ENCODE measurements at places on chromosomes 3 and 15.

GRCh38 chr3:44265815-44266214 lies 24.1 kb downstream of the TOPAZ1 start:
- DNase-seq = no peak

- no peak for DNase-seq
These were observed 656 bp downstream of the CD47 start for GRCh38 chr3:108090049-108090700.

- DNase-seq = no peak
These were observed 223.8 kb downstream of the ADAMTS9 start for GRCh38 chr3:64463981-64464380.

GRCh38 chr15:83446904-83447709 lies at the start of gene SH3GL3:
TSS of gene SH3GL3 (plus strand) at chr15:83447341. CDS start at chr15:83447534, 193 bp downstream.
- no peak for DNase-seq

DNA sequence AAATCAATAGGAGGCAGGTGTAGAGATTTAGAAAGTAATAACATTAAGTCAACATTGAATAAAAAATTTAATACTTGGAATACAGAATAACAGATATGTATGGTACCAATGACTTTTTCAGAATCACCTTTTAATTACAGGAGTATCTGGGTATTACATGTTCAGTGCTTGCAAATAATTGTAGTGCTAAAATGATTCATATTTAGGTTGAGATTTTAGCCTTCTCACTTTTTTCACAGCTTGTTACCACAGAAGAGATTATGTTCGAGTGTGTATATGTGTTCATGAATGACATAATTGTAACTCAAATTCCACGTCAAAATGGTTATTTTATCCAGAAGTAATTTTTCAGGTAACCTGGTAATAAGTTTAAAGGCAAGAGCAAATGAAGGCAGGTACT lies 187.9 kb upstream of the TBL1XR1 start:
- no peak for DNase-seq

DNA sequence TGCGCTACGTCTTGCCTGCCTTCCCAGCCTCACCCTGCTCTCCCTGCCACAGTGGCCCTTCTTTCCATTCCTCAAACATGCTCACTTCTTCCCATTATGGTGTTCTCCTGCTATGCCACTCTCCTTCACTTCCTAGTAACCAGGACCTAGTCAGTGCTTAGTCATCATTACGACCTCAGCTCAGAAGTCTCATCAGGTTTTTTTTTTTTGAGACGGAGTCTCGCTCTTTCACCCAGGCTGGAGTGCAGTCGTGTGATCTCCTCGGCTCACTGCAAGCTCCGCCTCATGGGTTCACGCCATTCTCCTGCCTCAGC lies 149.5 kb downstream of the GREM1 start:
- DNase-seq = no peak

- DNase-seq = no peak
These were observed 23.2 kb downstream of the ZBED2 start for GRCh38 chr3:111571907-111572460.

DNA sequence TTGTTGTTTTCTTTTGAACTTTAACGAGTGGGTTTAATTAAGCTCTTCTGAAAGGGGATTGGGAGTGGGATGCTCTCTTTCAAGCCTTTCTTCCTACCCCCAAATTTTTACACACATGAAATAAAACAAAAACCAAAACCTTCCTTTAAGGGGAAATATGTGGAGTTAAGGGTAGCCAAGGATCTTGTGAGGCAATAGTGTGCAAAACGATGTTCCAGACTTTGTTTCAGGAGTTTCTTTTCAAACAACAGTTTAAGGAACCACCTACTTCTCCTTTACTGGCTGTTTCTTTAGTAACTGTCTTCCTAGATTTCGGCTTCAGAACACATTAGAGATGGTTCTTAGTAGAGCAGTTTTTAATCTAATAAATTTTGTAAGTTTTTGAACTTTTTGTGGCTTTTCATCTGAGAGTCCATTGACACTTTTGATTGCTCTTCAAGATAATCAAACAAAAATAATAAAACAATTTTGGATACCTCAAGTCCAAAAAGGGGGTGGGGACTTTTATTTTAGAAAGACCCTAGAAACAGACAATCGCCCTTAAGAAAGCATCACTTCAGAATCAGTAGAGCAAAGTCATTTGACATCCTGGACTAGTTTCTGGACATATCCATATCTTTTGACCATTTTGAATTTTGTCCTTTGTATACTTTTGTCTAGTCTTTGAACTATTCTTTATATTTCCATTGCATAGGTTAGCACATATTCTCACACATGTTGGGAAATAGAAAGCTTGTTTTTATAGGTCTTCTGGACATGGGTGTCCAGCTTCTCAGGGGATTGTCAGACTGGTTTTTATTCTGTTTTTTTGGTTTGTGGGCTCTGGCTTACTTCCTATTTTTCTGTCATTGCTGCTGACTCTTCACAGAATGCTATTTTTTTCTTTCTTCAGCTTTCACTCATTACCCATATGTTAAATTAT lies 6.0 kb downstream of the DIPK2A start:
- no peak for DNase-seq

DNA sequence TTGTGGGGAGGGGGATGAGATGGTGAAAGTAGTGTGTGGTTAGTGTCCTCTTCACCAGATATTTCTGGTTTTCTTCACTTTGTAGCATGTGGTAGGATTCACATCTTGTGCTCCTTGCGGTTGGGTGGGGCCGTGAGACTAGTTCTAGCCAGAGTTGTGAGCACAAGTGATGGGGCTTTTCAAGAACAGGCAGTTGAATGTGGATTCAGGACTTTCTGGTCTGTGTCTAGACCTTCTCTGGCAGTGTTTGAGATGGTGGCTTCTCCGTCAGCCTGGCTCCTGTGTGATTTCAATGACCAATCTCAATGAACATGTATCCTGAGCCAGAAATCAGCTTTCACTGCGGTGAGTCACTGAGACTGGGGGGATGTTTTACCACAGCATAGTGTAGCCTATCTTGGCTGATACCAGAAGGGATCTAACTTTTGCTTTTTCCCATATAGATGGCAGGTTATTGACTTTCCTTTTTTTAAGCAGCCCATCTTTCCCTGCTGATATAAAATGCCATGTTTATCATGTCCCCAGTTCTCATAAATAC lies 82.6 kb downstream of the RPLP1 start:
- no peak for DNase-seq

GRCh38 chr3:14410503-14411165 lies 8.2 kb downstream of the SLC6A6 start:
- DNase-seq = no peak

DNA sequence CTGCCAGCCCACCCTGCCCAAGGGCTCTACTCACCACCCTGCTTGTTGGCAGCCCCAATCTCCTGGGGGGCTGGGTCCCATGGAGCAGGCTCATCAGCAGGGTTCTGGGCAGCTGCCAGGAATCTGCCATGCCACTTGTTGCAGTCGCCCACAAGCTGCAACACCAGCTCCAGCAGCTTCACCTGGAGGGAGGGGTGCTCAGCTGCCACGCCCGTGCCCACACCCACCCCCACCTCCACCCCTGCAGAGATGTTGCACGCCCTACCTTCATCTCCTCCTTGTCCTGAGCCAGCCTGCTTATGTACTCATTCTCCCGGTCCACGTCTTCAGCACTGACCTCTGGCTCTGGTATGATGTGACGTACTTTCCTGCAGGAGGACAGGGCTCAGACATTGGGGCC lies 77.9 kb upstream of the C2CD4B start:
- DNase-seq = no peak

GRCh38 chr15:41603941-41604911 lies 45.2 kb downstream of the TYRO3 start:
- no peak for DNase-seq

GRCh38 chr3:95277613-95278012 lies 1214.8 kb downstream of the NSUN3 start:
- no peak for DNase-seq

- no peak for DNase-seq
These were observed 25.1 kb upstream of the CSTA start for GRCh38 chr3:122299872-122300460.

- DNase-seq = no peak
These were observed 27.3 kb upstream of the MBNL1 start for GRCh38 chr3:152241142-152242017.

DNA sequence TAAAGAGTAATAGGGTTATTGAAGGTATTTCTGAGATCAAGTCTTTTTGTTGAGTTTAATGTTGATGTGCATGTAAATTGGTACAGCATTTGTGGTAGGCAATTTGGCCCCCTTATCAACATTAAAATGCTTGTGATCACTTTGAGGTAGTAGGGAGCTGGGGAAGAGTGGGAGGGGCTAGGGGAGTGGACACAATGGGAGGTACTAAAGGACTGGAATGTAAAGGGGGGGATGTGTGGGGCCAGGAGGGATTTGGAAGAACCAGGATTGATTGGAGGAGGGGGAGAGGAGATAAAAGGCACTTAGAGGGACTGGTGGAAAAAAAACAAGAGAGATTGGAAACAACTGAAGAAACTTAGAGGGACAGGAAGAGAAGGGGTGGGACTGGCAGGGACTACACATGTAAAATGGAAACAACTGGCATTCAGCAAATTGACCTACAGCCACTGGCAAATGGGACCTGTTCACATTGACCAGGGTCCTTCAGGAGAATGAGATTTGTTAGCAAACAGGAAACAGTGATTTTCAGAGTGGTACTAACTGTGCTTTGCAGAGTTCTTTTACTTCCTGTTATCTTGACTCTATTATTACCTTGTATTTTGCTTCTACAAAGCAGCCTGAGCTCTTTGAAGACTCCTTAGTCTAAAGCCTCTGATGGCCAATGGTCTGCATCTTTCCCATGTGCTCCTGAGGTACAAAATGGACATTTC lies 47.8 kb upstream of the ZBTB38 start:
- DNase-seq = no peak

DNA sequence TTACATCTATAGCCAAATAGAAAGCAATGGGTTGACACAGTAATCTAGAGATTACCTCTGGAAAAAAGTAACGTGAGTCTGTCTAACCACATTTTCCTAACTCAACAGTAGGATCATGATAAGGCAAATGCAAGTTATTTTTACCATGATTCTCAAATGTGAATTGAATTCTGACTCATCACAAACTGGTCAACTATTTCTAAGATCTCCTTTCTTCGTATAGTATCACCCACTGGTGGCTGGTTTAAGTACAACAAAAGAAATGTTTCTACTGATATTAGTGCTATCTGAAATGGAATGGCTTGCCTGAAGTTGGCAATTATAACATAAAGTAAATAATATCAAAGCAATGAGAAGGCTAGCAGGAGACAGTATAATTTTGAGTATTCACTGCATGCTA lies 102.2 kb downstream of the ABI3BP start:
- no peak for DNase-seq

GRCh38 chr3:160768031-160768430 lies 12.0 kb downstream of the PPM1L start:
- DNase-seq = no peak

DNA sequence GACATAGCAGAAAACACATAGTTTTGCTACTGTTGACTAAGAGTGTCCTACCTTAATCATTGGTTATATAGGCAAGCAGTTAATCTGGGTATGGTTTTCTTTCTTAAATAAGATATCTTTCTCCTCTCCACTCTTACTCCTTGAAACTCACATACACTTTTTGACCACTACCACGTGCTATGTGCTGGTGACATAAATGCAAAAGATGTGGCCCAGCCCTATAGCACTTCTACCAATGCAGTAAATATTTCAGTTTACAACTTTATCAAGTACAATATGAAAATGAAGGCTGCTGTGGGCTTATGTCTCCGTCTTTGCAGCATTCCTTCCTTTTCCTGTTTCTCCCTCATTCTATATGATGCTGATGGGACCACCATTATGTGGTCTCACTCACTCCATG lies 410.2 kb upstream of the CFAP20DC start:
- DNase-seq = no peak

- no peak for DNase-seq
These were observed 7.7 kb downstream of the SERP1 start for GRCh38 chr3:150538324-150539208.

- no peak for DNase-seq
These were observed 12.1 kb downstream of the PLXND1 start for GRCh38 chr3:129594409-129594808.

- no peak for DNase-seq
These were observed 32.8 kb downstream of the MYH15 start for GRCh38 chr3:108477511-108478147.

GRCh38 chr3:184815046-184815930 lies 3.3 kb downstream of the VPS8 start:
- DNase-seq = no peak

DNA sequence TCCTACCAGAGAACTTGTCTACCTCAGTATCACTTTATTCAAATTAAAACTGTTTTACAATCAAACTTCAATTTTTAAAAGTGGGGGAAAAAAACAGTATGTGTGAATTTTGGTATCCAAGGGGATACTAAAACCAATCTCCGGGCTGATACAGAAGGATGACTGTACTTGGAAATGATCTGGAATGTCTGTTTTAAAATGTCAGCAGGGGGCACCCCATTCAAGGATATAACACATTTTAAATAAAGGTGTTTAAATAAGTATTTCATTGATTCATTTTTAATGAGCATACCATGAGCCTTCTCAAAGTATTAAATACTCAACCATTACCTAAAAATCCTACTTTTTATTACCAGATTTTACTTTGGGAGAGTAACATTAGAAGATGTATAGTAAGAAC lies 67.9 kb downstream of the ULK4 start:
- no peak for DNase-seq

- no peak for DNase-seq
These were observed 844 bp downstream of the NR2F2 start for GRCh38 chr15:96331144-96331944.

- DNase-seq = no peak
These were observed 9.8 kb downstream of the ISG20 start for GRCh38 chr15:88648357-88649214.

- no peak for DNase-seq
These were observed 64.8 kb upstream of the SGO1 start for GRCh38 chr3:20250786-20251185.

DNA sequence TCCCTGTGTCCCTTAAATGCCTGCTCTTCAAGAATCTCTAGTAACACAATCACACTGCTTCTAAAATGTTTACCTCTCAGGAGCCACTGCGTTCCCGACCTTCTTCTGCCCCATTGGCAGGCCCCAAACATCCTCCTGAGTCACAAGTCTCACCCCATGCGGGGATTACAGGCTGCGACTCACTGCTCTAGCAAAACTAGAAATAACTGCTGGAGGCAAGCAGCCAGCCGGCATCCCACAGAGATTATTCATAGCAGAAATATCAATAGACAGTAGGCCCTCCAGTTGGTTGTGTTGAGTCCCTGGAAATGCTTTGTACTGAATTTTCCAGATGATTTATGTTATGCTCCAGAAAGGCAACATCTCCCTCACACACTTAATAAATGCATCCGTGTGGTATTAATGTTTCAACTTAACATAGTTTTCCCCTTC lies 64.8 kb downstream of the RFTN1 start:
- DNase-seq = no peak

DNA sequence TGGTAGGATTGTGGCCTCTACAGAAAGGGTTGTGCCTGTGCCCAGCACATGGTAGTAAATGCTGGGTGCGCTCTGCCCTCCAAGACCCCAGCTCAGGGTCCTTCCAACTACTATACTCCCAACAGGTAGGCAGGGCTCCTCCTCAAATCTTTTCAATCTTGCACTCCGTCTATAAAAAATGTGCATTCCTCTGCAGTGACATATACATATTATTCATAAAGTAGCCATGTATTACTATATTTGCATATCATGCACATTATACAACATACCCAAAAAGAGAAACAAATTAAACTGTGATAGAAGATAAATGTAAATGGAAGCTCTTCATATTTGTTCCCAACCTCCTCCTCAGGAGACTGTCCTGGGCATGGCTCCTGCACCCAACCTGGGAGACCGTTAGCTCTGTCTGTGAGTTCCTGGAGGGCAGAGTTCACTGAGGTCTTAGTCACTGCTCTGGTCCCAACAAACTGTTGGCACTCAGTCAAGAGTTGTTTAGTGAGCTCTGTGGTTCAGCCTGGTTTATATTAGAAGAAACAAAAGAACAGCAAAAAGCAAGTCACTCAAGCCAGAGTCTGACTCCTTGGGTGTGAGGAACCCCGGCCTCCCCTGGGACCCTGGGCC lies 47.7 kb upstream of the GRIP2 start:
- DNase-seq = no peak

All from stimulated activated CD8-positive, alpha-beta memory T cell treated with anti-CD3 and anti-CD28 coated beads, Interleukin-2, amount 100 ng/mL, for 1 hour (primary cell).